Omental fat pad (tissue), 4 donors: ENCODE measurements at places on chromosomes 3 and 15.

DNA sequence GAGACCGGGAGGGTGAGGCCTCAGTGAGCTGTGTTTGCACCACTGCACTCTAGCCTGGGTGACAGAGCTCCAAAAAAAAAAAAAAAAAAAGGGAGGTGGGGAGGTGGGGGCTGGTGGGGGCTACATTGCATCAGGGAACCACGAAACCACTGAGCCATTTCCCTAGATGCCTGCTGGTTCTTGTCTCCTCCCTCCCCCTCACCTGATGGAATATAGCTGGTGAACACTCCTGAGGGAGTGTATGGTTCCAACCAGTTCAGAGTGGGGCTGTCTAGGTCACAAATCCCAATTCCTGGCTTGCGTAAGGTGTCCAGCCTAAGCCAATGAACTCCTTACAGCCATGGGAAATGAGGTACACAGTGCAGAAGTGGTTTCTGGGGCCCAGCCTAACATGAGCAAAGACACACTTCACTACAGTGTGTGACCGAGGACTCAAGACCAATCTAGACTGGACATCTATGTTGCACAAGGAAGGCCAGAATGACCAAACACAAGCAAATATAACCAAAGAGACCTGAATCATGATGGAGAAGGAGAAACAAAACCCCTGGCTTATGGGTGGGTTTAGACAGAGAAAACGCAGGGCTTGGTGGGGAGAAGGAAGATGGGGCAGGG, 39.1 kb upstream of the OSBPL11 start:
- no peak for DNase-seq

GRCh38 chr3:151379083-151379734, 5.3 kb downstream of the P2RY12 start:
- no peak for DNase-seq

- no peak for DNase-seq
Observed at GRCh38 chr3:33385423-33385822, 54.8 kb downstream of the UBP1 start.

- DNase-seq, result no peak
Observed at GRCh38 chr3:23435318-23435717, 232.2 kb downstream of the UBE2E2 start.

DNA sequence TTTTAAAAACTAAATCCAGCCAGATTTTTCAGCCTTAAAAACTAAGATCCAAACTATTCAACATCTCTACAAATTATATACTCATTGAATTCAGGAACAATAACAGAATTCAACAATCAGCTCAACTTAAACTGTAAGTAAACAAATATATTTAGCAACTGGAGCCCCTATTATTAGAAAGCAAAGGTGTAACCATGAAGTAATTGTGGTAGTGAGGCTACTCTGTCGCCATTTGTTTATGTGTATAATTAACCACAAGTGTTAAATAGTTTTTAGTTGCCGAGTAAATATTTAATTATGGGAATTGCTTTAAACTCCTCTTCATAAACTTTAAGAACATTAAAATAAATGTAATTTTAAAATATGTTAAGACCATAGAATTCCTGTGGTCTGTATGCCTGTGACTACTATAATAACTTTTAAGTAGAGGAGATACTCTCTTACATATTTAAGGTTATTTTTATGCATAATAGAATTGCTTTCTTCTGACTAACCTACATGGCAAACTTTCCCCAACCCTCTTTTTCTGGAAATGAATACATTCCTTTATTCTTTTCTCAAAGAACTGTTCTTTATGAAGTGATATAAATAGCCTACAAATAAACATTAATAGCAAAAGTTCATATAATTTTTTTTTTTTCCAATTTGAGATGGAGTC, 51.2 kb downstream of the MFN1 start:
- no peak for DNase-seq

GRCh38 chr3:137792626-137793271, 28.6 kb downstream of the SOX14 start:
- DNase-seq, result no peak

- no peak for DNase-seq
Observed at GRCh38 chr3:117734496-117734895, 1024.9 kb downstream of the TUSC7 start.

DNA sequence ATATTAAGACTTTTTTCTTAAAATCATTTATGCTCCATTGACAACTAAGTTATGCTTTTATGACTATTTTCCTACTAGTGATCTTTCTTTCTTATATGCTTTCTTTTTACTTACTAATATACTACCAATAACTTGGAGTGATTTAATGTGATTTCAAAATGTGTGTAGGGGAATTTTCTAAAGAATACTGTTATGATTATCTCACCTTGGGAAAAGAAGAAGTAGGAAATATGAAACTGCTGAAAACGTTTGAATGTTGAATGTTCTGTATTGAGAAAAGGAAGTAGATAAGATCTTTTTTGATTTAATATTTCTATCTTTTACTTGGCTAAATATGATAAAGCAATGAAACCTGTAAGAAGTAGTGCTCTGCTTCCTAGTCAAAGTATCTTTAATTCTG, 7.8 kb upstream of the CD200R1 start:
- DNase-seq, result no peak

DNA sequence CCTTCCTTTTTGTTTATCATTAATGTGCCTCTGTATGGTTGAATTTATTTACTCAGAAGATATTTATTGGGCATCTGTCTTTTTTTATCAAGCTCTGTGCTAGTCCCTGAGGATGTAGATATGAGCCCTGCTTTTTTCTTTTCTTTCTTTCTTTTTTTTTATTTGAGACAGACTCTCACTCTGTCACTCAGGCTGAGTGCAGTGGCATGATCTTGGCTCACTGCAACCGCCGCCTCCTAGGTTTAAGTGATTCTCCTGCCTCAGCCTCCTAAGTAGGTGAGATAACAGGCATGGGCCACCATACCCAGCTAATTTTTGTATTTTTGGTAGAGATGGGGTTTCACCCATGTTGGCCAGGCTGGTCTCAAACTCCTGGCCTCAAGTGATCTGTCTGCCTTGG, 58.5 kb downstream of the MBNL1 start:
- no peak for DNase-seq

- DNase-seq, result no peak
Observed at GRCh38 chr3:106115557-106115956, 246.7 kb upstream of the CBLB start.

GRCh38 chr3:161208931-161209330, 12.2 kb upstream of the NMD3 start:
- DNase-seq, result no peak

- DNase-seq, result no peak
Observed at GRCh38 chr3:27500986-27501385, 16.8 kb upstream of the SLC4A7 start.

- no peak for DNase-seq
Observed at GRCh38 chr3:94049267-94049666, 13.4 kb downstream of the DHFR2 start.

DNA sequence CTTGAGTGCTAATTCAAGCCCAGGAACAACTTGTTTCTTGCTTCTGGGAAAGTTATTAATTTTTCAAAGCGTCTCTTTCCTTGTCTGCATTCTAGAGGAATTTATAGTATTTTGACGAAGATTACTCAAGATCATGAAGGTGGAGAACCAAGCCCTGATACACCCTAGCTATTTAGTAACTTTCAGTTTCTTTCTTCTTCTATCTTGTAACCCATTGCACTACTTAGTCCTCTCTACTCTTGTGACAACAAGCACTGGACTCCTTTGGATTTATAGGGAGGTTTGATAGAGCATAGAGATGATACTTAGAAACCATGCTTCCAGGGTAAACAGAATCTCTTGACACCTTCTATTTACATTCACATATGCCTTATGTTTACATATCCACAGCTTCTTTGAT, 203.3 kb upstream of the GRM7 start:
- DNase-seq, result no peak

- DNase-seq, result no peak
Observed at GRCh38 chr3:146067048-146067447, 93.9 kb downstream of the PLOD2 start.

GRCh38 chr15:82056958-82057823, 11.4 kb upstream of the MEX3B start:
- DNase-seq, result no peak

DNA sequence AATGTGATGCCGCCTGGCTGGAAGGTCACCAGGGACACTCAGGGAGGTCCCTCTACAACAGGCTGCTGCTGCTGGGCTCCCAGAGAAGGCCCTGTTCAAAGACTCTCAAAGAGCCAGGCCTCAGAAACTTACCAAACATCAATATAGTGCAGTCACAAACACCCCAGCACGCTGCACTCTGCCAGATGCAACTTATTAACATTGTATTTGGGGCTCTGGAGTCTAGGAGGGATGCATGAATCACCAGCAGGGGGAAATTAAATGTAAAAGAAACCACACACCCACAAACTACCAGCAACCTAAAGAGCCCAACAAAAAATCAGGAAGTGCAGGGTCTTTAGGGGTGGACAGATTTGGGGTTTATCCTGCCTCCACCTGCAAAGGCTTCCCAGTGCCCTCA, 74.6 kb upstream of the SPATA12 start:
- no peak for DNase-seq

DNA sequence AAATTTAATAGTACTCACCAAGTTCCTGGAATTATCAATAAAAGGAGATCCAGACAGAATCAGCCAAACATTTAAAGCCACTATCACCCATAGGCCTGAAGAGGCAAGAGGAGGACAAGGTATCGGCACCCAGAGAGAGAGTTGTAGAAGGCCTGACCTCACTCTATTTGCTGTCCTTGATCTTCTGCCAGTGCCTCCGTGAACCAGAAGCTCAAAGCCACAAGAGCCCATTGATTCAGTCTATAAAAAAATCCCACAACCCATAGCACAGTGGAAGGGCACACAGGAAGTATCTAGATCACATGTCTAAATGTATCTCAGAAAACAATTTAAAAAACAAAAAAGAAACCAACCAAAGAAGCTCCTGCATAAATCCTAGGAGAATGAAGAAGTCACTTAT, 68.6 kb upstream of the FAM174B start:
- DNase-seq, result no peak

DNA sequence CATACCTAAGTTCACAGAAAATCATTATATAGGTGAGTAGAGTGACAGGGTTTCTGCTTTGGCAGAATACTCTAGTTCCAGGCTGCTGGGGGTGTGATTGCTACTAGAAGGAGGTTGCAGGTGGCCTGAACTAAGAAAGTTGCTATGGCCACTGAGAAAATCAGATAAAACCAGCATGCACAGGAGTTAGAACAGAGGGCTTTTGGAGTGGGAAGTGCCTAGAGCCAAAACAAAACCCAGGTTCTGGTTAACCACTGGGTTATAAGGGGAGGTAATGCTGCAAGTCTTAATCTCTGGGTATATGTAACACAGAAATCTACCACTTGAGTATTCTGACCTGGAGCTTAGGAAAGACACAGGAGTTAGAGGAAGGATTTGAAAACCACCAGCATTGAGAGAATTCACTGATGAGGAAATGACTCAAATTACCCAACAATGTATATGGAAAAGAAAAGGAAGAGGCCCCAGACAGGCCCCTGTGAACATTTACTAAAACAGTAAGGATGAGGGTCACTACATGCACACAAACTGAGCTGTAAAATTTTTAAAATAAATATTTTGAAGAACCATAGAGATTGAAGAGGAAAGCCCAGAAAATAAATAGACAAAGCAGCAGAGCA, 60.0 kb downstream of the PLOD2 start:
- DNase-seq, result no peak

DNA sequence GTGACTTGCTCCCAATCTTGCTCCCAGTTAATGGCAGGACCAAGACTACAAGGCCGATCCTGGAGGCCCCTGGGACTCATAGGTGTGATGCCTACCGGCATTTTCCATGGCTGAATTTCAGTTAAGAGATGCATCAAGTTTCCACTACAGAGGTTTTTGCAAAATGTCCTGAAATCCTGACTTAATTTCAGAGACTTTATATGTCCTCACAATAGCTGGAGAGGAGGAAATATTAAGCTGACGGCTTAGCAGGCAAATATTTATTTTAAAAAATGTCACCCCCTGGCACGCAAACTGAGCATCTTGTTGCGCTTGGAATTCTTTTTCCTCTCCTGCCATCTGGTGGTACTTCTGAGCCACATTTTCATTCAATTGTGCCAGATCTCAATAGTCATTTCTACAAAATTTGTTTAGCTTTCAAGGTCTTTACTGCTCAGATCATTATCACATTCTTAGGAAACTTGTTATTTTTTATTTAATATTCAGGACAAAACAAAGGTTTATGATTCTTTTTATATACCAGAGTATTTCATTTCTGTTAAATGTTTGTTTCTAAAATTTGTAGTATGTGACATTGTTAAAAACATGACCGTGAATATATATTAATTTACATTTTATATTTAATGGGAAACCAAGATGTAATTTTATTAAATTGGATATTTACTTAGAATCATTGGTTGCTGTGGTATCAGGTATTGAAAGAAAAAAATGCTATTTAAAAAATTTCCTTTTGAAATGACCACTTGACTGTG, 189.2 kb upstream of the THRB start:
- no peak for DNase-seq

DNA sequence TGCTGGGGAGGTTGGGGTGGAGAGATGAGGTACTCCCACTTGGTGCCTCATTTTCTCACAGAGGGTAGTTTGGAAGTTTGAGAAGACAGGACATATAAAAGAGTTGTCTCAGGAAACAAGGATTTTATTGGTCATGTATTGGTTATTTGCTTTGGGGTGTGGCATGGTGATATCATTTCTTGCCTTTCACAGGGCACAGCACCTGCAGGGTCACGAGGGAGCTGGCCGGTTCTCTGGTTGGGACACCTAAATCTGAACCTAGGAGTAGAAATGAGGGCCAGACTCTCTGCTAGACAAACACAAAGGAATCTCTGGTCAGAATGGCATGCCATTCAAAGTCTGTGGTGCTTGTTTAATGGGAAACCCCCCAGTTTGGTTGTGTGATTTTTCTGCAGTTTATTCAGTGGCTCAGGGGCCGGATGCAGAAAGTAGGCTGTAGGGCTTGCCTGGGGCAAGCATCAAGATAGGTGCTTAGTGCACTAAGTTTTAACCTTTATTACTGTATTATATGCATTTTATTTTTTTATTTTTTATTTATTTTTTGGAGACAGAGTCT, 237.7 kb upstream of the EIF1B start:
- no peak for DNase-seq
